ENCODE measurements at places on chromosomes 4 and X.

DNA sequence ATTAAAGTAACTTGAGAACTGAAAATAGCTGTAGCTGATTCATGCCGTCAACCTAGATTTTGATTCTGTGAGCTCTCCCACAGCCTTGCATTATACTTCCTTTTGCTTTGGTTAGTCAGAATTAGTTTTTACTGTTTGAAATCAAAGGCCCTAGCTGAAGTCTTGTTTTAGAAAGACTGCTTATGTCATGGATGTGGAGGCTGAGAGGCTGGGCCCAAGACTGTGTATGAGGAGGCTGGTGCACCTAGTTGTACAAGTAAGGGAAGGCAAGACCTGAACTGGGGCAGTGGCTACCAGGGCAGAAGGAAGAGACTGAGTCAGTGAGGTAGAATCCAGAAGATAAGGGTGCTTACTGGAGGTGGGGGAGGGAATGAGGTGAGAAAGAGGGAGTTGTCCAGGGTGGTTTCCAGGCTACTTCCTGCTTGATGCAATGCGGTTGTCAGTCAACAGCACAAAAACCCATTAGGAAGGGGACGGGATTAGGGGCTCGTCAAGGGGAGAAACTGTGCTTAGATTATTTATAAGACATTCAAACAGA lies 76.2 kb upstream of the PAGE3 start:
- no peak for DNase-seq

- DNase-seq = no peak
Measured at GRCh38 chr4:84878546-84878945, 87.9 kb downstream of the WDFY3 start.

- no peak for DNase-seq
Measured at GRCh38 chrX:72272868-72273267, 4.2 kb downstream of the RPS4X start.

GRCh38 chr4:185479507-185479971 lies 8.0 kb upstream of the CCDC110 start:
- no peak for DNase-seq

DNA sequence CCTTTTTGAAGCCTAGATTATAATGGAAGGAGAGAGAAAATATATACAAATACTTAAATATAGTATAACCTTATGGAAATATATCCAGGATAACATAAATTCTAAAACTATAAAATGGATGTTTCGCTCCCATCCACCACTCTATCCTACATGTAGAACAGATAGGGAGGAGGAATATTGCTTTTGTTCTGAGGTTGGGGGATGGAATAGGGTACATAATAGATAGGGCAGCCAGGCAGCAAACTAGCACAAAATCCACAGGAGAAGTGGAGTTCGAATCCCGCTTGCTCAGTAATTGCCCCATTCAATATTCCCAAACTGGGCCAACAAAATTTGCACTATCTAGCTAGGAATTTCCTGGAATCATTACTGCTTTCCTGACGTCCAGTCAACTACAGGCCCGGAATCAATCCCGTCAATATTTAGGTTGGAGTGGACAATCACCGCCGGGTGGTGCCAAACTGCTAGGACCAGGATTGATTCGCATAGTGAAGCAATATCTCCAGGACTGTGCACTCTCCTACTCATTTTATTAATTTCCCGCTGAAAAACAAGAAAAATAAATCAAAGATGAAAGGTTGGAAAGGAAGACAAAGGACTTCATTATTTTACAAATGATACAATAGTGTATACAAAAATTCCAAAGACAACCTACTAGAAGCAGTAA lies 40.4 kb upstream of the PAPSS1 start:
- DNase-seq = no peak

DNA sequence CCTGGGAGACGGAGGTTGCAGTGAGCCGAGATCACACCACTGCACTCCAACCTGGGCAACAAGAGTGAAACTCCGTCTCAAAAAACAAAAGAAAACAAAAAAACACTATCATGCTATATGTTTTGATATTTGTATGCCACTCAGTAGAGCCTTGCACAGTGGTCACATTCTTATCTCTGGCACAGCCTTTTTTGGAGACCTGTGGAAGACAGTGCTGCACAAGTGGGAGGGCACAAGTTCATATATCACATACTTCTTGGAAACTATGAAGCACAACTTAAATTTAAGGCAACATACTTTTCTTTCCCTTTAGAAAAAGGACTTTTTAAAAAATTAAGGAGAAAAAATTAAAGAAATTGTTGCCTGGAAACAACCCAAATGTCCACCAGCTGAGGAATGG lies 14.4 kb upstream of the S100G start:
- no peak for DNase-seq

All from GM03348 (cell line).